ENCODE measurements at places on chromosomes 2 and 18.

- peak; percentile 36 for DNase-seq
Measured at GRCh38 chr2:182666674-182667314, 49.3 kb upstream of the DNAJC10 start.

GRCh38 chr18:62001396-62001795 is 108.6 kb upstream of the RNF152 start:
- DNase-seq, result no peak

DNA sequence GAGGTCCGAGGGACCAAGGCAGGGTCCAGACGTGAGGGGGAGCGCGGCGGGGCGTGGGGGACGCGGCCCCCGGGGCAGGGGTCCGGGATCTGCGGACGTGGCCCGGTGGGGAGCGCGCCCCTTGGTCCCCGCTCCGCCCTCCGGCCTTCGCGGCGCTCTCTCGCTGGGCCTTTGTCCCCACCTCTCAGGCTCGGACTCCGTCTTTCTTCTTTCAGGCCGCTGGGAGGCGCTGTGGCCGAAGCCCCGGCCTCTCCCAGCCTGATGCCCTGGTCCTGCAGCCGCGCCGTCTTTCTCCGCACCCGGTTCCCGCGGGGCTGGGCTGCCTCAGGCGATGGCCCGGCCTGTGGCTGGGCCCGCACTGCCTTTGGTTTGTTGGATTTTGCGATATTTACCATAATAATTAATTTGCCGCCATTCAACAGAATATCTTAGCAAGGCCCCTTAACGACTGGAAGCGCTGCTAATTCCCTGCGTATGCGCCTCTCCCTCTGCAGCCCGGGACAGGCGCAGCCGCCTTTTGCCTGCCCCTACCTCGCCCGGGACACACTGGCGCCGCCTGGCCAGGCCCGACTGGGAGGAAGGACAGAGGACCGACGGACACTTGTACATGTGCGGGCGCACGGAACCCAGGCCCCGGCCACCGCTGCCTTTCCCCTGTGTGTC is 10.8 kb downstream of the SIX3 start:
- DNase-seq, result no peak

DNA sequence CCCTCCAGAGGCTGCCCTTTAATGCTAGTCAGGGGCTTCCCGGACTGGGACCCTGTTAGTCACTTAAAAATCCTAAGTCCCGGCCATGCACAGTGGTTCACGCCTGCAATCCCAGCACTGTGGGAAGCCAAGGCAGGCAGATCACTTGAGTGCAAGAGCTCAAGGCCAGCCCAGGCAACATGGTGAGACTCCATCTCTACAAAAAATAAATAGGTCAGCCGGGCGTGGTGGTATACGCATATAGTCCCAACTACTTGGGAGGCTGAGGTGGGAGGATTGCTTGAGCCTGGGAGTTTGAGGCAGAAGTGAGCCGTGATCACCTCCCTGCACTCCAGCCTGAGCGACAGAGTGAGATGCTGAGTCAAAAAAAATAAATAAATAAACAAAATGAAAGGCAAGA is 17.2 kb upstream of the KCNG2 start:
- no peak for DNase-seq

- DNase-seq, result peak; percentile 40
Measured at GRCh38 chr2:209383212-209383611, 40.6 kb upstream of the MAP2 start.
